ENCODE measurements at places on chromosomes 7 and 10.

- no peak for DNase-seq
Measured at GRCh38 chr7:5437987-5438386, 14.4 kb upstream of the TNRC18 start.

GRCh38 chr7:50092579-50093491 lies at the start of gene ZPBP:
Gene ZPBP (minus strand): TSS chr7:50093246. CDS start chr7:50093194, 52 bp downstream.
- DNase-seq: no peak

- no peak for DNase-seq
Measured at GRCh38 chr7:143900230-143900766, 1.7 kb downstream of the TCAF1 start.

DNA sequence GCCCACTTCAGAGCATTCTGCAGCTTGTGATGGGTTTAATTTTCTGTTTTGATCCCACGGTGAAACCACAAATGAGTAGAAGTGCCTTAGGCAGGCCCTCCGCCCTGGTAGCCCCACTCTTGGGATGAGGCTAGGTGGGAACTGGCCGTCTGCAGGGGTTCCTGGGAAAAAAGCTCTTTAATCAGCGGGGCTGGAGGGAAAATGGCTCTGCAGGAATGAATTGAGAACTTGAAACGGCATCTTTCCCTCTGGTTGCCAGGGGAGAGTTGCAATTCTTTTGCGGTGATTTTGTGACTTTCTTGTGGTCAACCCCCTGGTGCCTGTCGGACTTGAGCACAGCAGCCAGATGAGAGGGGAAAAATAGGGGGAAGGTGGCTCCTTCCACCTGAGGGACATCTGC lies 32.7 kb downstream of the COL26A1 start:
- DNase-seq: no peak

- no peak for DNase-seq
Measured at GRCh38 chr10:52368725-52369124, 54.6 kb downstream of the DKK1 start.

DNA sequence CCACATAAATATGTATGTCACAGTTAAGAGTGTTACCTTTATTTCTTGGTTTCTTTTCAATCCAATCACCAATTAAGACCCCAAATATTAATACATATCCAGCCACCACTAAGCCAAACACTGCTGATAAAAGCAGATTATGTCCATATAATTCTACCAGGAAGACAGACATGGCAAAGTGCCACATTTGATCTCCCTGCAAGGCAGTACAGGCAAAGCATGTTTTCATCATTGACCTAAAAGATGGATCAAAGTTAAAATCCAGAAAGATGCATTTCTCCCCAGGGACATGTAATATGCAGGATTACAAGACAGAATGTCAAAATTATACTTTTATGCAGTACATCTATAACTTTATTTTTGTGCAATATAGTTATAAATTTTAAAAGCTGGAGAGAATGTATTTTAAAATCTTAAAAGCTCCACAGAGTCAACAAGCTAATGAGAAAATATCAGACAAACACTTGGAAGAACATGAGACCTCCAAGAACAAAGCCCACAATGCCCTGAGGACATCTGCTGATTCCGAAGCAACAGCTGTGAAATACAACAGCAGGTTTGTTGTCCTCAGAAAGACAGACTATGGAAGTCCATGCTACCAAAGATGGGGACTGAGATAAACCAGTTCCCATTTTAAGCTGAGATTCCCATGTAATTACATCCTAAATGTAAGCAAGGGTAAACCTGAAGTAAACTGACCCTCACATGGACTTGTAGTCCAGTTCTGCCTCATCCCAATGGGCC lies 54.5 kb upstream of the TOMM7 start:
- DNase-seq: no peak

Data from uterus (tissue), 4 donors.